ENCODE measurements at places on chromosomes 6 and 20.

GRCh38 chr20:53883098-53883911 is 187.1 kb downstream of the BCAS1 start:
- peak; percentile 4 for DNase-seq

DNA sequence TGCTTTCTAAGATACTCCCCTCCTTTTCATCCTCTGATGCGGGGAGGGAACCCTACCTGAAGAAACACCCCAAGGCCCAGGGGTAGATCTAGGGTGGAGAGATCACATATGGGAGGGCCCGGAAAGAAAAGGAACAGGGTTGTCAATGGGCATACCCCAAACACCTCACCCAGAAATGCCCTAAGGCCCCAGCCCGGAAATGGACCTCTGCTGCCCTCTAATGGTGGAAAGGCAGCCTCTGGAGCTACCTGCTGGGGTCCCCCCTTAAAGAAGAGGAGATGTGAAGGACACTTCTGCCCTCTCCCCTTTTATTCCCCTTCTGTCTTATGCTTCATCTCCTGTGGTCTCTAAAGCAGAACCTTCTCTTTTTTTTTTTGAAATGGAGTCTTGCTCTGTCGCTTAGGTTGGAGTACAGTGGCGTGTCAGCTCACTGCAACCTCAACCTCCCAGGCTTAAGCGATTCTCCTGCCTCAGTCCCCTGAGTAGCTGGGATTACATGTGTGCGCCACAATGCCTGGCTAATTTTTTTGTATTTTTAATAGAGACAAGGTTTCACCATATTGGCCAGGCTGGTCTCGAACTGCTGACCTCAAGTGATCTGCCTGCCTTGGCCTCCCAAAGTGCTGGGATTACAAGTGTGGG is 458 bp upstream of the ARMC12 start:
- DNase-seq: peak; percentile 60

DNA sequence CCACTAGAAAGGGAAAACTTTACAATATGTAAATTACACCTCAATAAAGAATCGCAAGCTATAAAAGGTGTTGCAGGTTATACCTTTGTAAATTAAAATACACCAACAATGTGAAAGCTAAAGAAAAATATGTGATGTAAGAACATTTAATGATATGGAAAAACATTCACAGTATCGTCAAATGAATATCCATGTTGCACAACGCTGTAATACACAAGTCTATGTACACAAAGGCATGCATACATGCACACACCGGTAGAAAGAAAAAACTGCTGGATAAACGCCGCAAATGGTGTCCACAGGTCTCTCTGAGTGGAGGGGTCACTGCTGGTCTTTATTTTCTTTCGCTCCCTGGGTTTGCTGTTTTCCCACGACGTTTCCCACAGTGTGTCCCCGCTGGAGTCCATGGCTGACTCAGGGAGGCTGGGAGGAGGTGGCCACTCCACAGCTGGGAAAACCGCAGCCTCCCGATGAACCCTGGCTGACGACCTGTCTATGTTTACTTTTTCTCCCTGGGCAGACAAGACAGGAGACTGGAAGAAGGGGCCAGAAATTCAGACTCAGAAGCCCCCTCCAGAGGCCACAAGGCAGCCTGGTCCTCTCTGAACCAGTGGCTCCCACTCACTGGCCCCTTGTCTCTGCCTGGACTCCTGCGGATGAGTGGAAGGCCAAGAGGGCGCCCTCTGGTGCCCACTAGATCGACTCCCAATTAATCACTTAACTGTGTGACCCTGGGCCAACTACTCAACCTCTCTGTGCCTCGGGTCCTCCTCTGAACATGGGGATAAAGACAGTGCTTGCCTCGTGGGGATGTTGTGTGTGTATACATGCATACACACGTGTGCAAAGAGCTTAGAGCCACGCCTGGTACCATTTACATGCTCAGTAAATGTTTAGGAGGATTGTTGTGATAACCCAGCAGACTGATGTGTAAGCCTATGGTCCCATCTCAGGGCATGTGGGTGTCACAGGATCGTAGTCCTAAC is 12.8 kb upstream of the BPI start:
- no peak for DNase-seq

GRCh38 chr6:5123296-5124143 is 38.4 kb downstream of the PPP1R3G start:
- no peak for DNase-seq

- DNase-seq: no peak
These were observed 195.9 kb upstream of the SULF2 start for GRCh38 chr20:47981222-47981621.

DNA sequence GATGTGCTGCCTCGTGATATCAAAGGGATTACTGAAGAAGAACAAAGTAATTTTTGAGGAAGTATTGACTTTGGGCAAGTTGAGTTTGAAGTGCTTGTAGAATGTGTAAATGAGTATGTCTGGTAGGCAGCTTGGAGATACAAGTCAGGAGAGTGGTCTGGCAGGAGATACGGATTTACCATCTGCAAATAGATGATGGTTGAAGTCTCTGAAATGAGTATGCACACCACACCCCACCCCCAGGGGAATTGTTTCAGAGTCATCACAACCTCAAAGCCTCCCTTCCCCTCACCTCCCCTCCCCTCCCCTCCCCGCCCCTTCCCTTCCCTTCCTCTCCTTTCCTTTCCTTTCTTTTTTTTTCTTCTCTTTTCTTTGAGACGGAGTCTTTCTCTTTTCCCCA is 16.4 kb upstream of the MCUR1 start:
- no peak for DNase-seq

DNA sequence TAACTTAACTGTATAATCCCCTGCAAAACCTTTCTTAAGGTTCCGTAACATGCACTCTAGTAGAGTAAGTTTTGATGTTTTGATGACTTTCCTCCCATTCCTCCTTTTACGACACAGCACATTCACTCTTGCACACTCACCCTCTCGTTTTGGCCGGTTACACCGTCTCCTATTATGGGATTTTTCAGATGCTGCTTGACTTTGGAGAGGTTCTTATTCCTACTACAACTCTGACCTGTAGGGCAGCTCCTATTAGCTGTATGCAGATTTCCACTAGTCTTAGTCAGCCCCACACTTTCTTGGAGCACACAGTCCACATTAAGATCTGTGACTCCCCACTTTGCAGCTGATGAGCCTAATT is 223.7 kb upstream of the SYNCRIP start:
- no peak for DNase-seq

DNA sequence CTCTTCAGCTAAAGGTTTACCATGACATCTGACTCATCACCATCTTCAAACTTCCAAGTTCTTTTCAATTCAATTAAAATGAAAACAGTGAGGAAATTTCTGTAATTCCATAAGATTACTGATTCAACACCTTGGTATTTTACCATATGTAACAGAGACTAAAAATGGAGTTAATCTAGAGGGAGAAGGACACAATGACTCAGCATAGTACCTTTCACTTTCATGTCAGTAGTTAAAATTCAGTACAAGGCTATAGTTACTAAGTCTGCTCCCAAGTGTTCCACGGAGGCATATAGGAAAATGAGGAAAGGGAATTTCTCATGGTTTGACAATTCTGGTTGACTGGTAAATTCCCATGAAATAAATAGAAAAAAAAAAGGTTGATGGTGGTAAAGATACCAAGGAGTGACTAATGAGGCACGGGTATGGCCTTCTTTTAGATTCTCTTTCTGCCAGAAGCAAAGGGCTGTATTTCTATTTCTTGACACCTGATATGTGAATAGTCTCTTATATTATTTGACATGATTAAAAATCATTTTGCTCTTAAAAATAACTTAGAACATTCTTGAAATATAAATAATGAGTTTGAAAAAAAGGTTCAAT is 526.7 kb upstream of the ADGRB3 start:
- DNase-seq: no peak

DNA sequence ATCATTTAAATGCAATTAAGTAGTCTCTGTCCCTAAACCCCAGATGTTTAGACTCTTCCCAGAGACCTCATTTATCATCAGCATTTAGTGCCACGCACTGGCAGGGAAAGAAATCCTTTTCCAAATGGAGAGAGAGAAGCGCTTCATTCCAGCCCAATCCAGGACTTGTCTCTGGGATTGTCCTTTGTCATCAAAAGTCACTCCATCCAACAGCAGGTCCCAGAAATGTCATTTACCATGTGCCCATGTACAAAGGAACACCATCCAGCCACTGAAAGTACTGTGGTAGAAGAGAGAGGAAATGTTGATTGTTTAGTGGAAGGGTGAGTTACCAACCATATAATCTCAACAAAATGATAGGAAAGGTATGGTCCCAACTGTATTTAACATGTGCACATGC is 66.9 kb upstream of the SMIM28 start:
- no peak for DNase-seq

DNA sequence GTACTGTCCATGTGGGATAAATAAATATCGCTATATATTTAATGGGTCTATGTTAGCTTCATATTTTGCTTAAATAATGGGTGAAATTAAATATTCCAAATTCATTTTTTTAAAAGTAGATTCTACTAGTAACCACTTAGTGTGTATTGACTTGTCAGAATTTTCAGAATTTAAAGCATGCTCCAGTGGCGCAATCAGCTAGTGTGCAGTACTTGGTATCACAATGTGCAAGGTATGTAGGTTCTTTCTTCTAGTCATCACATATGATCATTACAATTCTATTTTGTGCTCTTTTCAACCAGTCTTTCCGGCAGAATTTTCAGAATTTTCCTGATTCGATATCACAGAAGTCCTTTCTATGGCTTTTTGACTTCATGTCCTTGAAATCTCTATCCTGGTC is 32.6 kb downstream of the PDE7B start:
- no peak for DNase-seq

DNA sequence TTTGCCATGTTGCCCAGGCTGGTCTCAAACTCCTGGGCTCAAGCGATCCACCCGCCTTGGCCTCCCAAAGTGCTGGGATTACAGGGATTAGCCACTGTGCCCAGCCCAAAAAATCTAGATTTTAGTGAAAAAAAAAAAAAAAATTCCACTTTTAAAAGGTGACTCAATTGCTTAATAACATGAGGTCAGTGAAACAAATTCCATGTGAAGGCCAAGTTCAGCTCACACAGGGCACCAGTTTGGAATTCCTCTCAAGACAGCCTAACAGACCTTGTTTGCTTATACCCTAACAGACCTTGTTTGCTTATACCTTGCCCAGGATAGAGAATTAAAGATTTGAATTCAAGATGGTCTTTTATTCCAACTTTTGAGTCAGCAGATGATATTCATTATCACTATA is 5.1 kb downstream of the RRBP1 start:
- DNase-seq: no peak

- no peak for DNase-seq
These were observed 689.7 kb upstream of the GJE1 start for GRCh38 chr6:141443032-141443431.

DNA sequence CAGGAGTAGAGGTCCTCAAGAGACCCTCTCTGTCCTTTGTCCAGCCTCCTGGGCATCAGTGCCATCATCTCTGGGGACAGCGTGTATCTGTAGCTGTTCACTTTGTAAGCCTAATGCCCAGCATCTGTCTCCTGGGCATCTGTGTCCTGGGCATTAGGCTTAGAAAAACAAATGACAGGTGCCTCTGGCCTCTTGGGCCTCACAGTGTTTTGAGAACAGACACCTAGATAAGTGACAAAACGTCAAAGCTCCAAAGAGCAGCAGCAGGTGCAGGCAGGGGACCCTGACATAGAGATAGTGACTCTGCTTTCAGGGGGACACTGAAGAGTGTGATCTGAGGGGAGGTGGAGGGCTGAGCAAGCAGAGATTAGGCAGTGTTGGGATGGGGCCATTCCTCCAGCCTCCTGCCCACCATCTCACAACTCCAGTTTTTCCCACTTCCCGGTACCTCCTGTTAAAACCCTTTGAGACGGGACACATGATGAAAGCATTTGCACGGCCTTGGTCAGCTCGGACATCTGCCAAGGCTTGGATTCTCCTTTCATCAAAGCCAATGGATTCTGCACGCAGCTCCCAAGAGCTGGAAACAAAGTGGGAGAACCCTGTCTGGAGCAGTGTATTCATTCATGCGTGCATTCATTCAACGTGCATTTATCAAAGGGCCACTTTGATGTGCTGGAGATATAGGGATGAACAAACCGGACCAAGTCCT is 55.5 kb upstream of the CD93 start:
- no peak for DNase-seq

GRCh38 chr20:49344975-49345374 is 67.1 kb upstream of the ZNFX1 start:
- DNase-seq: peak; percentile 62

GRCh38 chr6:7058250-7058923 is 49.4 kb upstream of the RREB1 start:
- no peak for DNase-seq

GRCh38 chr20:63374504-63374903 is 13.4 kb upstream of the CHRNA4 start:
- DNase-seq: no peak

- DNase-seq: no peak
These were observed 215.5 kb downstream of the ZDHHC14 start for GRCh38 chr6:157596461-157596860.

DNA sequence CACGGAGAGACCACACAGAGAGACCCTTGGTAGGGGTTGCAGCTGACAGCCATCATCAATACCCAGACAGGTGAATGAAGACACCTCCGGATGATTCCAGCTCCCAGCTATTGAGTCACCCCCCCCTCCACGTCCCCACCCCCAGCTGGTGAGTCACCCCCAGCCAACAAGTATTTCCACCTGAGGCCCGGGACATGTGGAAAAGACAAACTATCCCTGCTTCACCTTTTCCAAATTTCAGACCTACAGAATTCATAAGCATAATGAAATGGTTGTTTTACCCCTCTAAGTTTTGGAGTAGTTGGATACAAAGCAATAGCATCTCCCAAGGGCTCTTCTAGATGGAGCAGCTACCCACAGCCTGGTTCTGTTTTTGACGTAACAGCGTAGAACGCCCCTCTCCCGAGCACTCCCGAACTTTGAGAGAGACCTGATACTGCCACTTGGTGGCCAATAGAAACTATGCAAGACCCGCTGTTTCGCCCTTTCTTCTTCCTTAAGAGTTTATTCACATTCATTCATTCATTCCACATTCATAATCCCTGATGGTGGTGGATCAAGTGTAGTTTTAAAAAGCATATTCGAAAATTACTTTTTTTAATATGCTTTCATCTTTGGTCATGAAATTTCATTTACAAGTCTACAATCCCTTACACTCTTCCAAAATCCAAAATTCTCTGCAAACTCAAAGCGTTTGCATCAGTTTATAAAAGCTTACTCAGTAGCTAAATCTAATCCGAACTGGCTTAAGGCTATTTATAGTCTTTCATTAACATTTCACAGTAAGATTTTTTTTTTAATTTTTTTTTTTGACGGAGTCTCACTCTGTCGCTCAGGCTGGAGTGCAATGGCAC is 15.1 kb upstream of the PPP1R16B start:
- DNase-seq: peak; percentile 72

- no peak for DNase-seq
These were observed 2.0 kb downstream of the ATXN1 start for GRCh38 chr6:16759181-16759645.
